ENCODE measurements at places on chromosomes 7 and 10.

DNA sequence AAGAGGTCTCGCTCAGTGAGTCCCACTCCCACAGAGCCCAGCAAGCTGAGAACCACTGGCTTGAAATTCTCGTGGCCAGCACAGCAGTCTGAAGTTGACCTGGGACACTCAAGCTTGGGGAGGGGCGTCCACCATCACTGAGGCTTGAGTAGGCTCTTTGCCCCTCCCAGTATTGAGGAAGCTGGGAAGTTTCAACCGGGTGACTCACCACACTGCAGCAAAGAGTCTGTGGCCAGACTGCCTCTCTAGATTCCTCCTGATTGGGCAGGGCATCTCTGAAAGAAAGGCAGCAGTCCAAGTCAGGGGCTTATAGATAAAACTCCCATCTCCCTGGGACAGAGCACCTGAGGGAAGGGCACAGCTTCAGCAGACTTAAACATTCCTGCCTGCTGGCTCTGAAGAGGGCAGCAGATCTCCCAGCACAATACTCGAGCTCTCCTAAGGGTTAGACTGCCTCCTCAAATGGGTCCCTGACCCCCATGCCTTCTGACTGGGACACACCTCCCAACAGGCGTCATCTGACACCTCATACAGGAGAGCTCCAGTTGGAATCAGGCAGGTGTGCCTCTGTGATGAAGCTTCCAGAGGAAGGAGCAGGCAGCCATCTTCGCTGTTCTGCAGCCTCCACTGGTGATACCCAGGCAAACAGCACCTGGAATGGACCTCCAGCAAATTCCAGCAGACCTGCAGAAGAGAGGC lies 970.9 kb upstream of the LRRN3 start:
- DNase-seq: no peak

- peak; percentile 46 for DNase-seq
These were observed 1.5 kb upstream of the HTR7 start for GRCh38 chr10:90859321-90859751.

DNA sequence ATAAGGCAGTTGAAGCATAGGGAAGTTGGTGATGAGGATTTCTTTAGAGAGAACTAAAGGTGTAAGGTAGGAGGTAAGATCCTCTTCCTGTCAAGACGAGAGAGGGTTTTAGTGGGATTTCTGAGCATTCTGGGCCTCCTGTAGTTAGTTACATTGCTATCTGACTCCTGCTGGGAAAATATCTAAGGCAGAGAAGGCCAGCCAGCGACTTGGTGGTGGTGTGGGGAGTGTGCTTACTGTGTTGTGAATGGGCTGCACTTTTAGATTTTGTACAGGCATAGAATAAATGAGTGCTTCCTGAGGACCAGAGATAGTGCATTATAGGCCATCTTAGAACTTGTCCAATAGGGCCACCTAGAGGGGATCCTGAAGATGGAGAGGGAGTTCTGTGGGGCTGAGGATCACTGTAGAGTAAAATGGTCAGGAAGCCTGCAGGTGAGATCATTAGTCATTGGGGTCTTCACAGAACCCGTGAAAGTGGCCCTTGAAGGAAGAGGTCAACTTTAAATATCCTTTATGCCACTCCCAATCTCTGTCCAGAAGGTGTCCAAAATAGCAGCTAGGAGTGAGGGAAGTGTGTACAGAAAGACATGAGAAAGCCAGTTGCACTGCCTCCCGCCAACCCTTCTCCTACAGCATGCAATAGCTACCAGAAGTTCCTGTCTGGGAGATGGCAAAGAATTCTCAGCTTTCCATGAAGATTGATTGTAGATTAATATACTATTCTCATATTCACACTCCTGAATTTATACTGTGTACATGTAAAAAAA lies 266.6 kb downstream of the POLR1F start:
- DNase-seq: peak; percentile 49

DNA sequence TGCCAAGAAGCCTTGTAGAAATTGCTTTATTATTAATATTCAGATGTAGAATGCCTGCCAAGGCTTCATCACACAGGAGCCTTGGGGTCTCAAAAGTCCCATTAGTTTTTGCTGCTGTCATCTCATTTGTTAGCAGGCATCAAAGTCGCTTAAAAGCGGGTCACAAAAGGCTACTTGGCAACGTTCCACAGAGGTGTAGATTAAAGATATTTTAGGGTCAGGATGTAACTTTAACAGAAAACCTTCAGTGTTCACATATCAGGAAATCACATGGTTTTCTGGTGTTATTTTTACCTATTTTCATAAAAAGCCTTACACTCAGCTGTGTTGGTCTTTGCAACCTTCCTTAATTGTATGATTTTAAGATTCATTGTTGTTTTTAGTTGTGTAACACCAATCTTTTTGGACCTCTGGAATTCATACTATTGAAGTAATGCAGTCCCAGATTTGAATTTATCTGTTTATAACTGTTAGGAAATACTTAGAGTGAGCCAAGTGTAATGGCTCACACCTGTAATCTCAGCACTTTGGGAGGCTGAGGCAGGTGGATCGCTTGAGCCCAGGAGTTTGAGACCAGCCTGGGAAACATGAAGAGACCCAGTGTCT lies 65.3 kb downstream of the TET1 start:
- DNase-seq: no peak

DNA sequence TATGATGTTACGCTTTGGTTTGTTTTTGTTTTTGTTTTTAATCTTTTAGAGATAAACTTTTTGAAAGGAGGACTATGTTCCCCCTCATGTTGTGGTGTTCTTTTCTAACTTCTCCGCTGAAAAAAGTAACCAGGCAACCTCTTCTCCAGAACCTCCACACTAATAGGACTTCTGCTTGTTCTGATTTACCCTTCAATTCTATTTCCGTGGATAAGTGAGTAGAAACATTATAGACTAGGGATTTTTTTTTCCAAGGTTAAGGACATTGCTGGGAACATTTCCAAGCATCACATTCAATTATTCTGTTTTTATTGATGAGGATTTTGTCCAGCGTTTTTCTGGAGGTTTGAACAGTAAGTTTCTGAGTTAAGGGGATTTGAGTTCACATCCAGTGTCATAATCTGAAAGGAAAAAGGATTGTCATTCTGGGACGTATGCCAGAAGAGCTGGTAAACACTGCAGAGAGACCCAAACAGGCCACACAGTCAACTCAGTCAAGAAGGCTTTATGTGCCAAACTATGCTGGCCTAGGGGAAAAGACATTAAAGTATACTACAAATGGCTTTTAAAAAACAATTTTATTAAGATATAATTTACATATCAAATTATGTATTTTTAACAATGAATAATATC lies 28.3 kb upstream of the RALA start:
- DNase-seq: no peak

DNA sequence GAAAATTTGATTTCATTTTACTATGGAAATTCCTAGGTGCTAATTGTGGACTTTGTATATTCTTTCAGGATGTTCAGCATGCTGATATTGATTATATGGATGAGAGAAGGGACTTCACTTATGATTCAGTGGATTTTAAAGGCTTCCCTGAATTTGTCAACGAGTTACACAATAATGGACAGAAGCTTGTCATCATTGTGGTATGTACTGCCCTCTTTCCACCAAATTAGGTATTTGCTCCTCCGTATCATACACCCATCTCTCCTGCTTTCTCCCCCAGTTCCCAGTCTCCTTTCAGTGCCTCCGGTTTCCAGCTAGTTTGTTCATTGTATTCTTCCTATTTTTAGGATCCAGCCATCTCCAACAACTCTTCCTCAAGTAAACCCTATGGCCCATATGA lies 34.6 kb downstream of the MGAM start:
- no peak for DNase-seq

GRCh38 chr10:5449823-5450222 lies 37.5 kb downstream of the NET1 start:
- no peak for DNase-seq

DNA sequence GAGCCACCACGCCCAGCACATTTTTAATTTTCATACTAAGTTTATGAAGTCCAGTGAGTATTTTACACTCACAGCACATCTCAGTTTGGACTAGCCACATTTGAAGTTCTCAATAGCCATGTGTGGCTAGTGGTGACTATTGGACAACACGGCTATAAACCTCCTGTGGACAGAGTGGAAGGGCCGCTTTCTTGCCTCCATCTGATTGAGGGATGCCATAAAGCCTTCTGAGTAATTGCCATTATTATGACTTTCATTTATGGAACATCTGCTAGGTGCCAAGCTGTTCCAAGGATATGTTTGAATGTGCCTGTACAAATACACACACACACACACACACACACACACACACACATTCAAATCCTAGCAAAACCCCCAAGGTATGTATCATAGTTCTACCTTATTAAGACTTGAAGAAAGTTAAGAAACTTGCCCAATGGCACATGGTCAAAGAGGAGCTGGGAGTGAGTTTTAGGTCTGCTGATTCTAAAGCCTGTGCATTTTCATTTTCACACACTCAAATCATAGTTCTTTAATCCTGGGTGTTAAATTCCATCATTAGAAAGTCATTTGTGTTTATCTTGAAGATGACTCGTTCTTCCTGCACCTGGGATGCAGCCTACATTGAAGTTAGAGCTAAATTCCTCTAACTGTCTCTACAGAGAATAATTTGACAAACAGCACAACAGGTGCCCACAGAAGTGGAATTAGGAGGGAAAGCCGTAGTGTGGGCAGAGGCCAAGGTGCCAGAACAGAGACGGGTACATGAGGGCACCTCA lies 143.3 kb downstream of the PKD1L1 start:
- peak; percentile 23 for DNase-seq

- no peak for DNase-seq
These were observed 239.8 kb downstream of the SUGCT start for GRCh38 chr7:40374575-40374974.

DNA sequence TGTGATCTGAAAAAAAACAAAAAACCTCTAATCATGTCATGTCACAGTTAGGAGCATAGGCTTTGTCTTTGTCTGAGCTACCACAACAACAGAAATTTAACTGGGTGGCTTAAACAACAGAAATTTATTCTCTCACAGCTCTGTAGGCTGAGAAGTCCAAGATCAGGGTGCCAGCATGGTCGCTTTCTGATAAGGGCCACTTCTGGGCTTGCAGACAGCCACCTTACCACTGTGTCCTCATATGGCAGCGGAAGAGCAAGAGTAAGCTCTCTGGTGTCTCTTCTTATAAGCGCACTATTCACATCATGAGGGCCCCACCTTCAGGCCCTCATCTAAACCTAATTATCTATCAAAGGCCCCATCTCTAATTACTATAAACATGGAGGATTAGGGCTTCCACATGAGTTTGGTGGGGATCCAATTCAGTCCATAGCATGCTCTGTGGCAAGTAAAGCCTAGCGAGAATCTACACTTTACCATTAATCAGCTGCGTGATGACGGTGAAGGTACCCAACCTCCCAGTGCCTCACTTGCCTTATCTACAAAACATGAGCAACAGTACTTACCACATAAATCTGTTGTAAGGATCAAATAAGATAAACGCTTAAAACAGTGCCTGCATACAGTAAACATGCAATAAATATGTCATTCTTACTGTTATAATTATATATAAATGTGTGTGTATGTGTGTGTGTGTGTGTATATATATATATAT lies 17.3 kb downstream of the ZNF438 start:
- DNase-seq: no peak

DNA sequence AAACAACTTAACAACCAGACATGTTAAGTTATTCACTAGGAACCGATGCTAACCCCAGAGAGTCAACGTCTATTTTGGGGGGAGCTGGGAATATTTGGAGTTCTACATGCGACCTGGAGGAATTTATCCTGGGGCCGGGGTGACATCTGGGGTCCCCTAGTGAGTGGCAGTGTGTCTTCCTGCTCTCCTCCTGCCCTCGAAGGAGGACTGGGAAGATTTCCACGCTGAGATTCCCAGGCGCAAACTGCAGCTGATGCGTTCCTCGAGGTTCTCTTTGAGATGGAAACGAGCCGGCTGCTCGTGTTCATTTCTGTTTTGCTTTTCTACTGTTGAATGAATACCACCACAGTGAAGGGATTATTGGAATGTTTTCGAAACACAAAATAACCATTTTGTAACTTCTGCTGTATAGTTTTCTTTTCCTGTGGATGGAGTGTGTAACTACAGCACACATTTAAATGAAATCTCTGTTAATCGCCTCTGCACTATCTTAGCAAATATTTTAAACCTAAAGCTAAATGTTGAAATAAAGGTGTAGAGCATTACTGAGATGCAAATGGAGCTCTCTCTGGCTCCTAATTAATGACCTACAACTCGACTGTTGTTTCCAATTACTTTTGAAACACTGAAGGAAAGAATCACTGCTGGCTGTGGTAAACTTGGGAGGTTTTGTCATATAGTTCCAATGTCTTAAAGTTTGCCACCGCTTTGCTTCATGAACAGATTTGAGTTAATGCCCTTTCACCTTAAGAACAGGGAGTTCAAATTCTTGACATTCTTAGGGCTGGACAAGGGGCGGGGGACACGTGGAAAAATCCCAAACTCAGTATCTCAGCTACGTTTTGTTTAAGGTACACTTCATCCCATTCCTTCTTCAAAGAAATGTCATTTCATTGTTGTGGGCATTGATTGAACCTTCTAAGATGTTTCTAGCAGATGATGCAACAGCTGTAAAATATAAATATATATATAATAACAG lies 21.1 kb downstream of the GATA3 start:
- DNase-seq: no peak

GRCh38 chr7:2019711-2020511 lies 212.8 kb downstream of the MAD1L1 start:
- DNase-seq: no peak

GRCh38 chr7:149886018-149886415 lies 12.2 kb downstream of the ATP6V0E2 start:
- DNase-seq: no peak

DNA sequence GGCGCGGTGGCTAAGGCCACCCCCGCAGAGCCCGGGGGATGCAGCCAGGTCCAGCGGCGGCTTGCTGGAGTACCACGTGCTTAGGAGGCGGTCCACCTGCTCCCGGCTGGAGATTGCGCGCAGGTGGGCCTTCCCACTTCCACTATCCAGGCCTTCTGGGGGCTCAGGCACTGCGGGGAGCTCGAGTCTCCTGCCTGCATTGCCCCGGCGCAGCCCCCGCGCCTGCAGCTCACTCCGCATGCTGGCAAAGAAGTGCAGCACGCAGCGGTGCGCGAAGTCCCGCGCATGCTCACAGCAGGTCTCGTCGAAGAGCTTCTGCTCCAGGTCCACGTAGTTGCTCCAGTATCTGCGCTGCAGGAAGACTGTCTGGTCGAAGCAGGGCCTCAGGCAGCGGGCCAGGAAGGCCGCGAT lies 5.8 kb downstream of the CALHM3 start:
- no peak for DNase-seq

GRCh38 chr7:87687653-87688254 lies 59.6 kb downstream of the RUNDC3B start:
- DNase-seq: no peak

- no peak for DNase-seq
These were observed 79.9 kb downstream of the ZMIZ1 start for GRCh38 chr10:79148452-79149344.

Measured in NCI-H460 (cell line).